ENCODE measurements at places on chromosomes 13 and 19.

- no peak for DNase-seq
Observed at GRCh38 chr13:99261059-99261458, 2.9 kb upstream of the GPR18 start.

GRCh38 chr19:53657778-53658177 is 26.0 kb downstream of the DPRX start:
- no peak for DNase-seq

DNA sequence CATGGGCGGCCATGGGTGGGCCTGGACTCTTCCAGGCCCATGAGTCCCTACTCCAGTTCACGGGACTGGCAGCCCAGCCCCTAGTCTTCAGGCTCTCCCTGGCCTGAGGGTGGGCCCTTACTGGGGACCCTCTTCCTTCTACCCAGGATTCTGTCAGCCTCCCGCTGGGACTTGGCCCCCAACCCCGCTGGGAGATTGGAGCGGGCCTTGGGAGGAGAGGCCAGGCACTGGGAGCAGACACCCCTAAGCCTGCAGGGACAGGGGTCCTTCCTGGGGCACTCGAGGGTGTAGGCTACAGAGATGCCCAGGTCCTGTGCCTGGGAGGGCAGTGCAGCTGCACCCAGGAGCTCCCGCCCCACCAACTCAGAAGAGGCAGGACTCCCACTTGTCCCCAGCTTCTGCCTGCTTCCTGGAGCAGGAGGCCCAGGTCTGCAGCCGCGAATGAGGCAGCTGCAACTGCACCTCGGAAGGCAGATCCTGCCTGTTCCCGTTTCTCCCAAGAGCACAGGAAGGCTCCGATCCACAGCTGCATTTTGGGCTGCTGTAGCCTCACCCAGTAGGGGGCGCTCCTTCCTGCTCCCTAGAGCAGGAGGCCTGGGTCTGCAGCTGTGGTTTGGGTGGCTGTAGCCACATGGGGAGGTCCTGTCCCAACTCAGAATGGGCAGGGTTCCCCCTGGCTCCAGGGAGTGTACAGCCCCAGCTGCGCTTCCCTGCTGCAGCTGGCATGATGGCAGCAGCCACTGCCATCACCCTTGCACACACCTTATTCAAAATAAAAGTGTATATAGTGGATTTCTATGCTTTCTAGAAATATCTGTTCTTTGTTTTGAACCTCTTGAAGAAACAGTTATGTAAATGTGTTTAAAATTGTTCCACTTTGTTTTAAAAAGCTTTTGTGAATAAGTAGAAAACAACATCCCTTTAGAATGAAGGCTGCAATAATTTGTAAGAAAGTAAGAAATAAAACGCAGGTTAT is 46.8 kb downstream of the TEX26 start:
- peak; percentile 5 for DNase-seq

DNA sequence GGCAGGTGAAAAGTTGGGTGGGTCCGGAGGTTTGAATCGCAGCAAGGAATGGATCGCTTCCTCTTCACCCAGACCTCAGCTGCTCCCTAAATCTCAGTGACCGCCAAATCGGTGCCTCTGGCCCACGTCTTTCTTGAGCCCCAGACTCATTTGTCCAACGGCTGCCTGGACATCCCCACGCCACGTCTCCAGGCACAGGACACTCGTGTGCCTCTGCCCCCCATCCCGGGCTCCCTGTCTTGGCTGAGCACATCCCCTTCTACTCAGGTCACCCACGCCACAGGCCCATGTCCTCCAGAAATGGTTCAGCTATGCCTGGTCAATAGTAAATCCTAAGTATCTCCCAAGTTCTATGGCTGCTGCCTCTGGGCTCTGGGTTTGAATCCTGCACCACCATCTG is 56.6 kb downstream of the CDADC1 start:
- no peak for DNase-seq

DNA sequence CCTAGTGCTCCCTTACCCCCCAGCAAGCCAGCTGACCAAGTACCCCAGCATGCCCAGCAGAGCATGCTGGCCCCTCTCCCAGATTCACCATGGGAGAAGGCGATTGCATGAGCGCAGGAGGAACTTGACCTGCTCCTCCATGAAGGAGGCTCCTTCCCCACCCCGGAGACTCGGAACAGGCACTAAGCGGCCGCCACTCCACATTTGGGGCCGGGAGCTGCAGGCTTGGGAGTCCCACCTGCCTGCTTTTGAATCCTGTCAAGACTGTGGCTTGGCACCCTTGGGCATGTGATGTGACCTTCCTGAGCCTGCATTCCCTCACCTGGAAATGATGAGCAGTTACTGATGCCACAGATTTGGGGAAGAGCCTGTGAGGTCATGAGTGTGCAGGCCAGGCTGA is 12.7 kb upstream of the TIMM50 start:
- no peak for DNase-seq

DNA sequence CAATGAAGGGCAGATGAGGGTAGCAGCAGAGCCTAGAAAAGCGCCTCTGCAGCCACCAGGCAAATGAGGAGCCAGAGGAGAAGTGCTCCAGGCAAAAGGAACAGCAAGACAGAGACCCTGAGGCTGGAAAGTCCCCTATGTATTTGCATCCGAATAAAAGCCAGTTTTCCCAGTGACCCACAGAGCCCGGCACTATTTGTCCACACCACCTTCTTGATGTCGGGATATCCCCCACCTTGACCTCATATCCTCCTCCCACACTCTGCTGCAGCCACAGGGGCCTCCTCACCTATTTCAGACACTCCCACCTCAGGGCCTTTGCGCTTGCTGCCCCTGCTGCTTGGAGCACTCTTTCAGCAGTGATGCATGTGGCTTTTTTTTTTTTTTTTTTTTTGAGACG is 6.6 kb downstream of the ATG4D start:
- DNase-seq = no peak

DNA sequence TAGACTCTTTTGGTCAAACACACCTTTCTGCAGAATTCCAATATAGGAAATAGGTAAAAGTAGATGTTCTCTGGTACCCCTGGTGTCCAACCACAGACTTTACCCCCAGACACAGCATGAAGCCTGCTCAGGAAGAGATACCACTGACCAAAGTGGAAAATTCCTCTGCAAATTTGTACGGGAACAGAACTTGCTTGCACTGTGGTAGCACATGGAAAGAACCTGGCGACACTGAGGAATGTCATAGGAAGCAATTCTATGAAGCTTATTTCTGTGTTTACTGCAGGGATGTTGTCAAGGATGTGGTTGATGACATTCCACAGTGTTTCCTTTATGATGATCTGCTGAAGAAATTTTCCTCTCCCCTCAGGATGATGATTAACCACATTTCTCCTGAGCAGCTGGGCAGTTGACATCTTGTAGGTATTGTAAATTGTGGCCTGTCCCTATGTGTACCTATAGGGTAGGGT is 48.9 kb upstream of the TNFSF11 start:
- DNase-seq = no peak

DNA sequence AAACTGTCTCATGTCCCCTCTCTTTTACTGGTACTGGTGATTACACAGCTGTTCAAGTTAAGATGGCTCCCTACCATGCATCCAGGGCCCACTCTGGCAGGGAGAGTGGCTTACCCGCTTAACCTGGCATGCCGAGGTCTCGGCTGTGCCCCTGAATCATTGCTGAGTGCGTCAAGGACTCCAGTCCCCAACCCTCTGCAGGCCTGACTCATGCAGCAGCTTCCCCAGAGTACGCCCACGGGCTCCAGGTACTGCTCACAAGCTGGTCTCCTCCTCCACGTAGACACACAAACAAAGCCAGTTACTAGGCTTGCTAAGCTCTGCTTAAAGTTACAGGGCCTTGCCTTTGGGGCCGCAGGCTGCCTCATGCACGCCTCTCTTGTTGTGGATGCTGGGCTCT is 447.4 kb downstream of the COG6 start:
- peak; percentile 37 for DNase-seq

GRCh38 chr13:73334445-73334844 is 275.6 kb downstream of the KLF5 start:
- no peak for DNase-seq

DNA sequence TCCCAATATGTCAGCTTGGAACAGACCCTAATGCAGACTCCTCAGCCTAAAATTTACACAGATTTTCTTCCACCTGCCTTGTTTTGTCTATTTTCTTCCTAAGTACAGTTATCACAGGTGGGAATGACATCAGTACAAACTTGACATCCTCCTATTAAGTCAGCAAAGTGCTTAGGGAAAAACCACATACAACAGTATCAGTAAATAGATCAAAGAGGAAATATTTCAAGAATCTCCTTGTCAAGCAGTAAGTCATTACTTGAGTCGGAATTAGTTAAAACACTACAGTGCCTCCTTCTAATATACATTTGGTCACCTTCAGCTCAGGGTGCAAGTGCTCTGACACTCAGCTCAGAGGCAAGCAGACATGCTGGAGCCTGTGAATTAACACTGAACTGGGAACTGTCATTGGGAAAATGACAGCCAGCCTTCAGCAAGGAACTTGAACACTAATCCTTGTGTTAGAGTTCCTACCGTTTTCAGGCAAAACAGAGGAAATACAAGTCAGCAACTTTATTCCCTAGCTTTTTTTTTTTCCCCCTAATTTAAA is 394.3 kb upstream of the HTR2A start:
- no peak for DNase-seq

GRCh38 chr19:36258028-36258875 is 43.3 kb downstream of the ZNF146 start:
- DNase-seq = no peak

GRCh38 chr13:44259045-44260027 is 114.3 kb upstream of the SERP2 start:
- peak; percentile 37 for DNase-seq

GRCh38 chr13:105971312-105971711 is 564.1 kb downstream of the EFNB2 start:
- DNase-seq = no peak

DNA sequence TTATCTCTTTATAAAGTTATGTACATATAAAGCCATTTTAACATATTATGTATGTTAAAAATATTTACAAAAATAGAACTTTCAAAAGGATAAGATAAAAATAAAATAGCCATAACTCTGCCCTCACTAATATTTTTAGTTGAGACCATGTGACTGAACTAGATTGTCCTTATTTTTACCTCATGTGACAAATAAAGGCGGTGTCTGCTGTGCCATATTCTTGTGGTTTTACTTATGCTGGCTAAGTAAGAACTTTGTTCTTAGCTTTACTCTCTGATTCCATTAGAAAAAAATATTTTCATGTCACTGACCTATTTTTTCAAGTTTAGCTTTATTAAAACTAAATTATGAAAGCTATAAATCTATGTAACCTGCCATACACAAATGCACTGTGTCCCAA is 135.6 kb upstream of the TSC22D1 start:
- DNase-seq = no peak

GRCh38 chr13:27005556-27005955 is 166.1 kb downstream of the USP12 start:
- no peak for DNase-seq

GRCh38 chr13:46523972-46524752 is 28.8 kb upstream of the LRCH1 start:
- DNase-seq = no peak

DNA sequence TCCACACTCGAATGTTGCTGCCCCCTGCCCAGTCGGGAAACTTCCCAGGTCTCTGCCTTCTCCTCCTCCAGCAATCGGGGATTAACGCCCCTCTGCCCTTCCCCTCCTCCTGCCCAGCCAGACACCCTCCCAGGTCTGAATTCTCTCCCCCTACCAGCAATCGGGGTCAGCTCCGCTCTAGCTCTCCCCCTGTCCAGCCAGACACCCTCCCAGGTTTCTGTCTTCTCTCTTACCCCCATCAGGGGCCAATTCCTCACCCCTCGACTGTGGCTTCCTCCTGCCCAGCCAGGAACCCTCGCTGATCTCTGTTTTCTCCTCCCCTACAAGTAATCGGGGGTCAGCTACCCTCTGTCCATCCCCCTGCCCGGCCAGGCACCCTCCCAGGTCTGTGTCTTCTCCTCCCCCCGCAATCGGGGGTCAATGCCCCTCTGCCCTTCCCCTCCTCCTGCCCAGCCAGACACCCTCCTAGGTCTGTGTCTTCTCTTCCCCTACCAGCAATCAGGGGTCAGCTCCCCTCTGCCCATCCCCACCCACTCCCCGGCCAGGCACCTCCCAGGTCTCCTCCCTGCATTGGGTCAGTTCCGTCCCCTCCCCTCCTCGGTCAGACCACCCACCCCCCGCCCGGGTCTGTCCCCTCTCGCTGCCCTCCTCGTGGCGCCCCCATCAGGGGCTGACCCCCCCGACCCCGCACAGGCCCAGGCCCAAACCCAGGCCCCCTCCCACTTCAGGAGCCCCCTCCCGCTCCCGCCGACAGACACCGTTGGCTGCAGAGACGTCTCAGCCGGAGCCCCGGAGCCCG is 668 bp downstream of the ZFR2 start:
- DNase-seq = no peak

- no peak for DNase-seq
Observed at GRCh38 chr13:36788276-36788675, 30.7 kb upstream of the RFXAP start.

DNA sequence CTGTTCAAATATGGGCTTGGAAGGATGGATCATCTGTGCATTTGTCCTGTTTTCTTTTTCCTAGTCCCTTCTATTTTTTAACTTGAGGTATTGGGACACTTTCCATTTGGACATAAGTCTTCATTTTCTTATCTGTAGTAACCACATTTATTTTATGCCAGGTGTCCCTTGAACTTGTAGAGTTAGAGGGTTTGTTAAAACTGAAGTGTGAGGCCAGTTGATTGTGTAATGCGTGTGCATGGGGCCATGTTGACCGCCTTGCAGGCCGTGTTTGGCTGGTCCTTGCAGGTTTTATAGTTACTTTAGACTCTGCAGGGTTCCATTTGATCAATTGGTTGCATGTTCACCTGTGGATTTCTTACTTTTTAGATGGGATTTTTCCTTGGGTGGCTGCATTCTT is 21.0 kb downstream of the SAE1 start:
- no peak for DNase-seq

- no peak for DNase-seq
Observed at GRCh38 chr13:23472189-23472588, 38.7 kb upstream of the SACS start.

DNA sequence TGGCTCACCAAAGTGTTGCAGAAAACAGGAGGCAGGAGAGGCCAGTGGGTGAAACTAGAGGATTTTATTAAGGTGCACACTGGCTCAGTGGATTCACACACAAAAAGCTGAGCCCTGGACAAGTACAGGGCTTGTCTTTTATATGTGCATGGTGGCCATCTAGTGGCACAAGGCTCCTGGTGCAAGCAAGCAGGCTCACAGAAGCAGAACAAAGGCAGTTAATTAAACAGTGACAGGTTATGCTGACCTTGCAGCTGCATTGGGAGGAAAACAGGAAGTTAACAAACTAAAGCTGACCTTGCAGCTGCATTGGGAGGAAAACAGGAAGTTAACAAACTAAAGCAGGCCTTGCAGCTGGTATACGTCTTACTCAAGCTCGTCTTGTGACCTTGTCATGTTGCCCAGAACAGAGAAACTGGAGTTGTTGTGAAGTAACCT is 65.3 kb upstream of the ZNF681 start:
- no peak for DNase-seq

- DNase-seq = no peak
Observed at GRCh38 chr13:48749144-48749543, 95.4 kb downstream of the CYSLTR2 start.

Measured in activated effector memory CD4-positive, alpha-beta T cell treated with Interleukin-2 at 50 U/mL for 16 hours (primary cell).